Chondrocyte (in vitro differentiated cells): ENCODE measurements at places on chromosomes 16 and 17. TPM values are rescaled to one million over a fixed set of nuclear protein-coding genes. Genes with fewer than 3 reads are reported as not detected.

DNA sequence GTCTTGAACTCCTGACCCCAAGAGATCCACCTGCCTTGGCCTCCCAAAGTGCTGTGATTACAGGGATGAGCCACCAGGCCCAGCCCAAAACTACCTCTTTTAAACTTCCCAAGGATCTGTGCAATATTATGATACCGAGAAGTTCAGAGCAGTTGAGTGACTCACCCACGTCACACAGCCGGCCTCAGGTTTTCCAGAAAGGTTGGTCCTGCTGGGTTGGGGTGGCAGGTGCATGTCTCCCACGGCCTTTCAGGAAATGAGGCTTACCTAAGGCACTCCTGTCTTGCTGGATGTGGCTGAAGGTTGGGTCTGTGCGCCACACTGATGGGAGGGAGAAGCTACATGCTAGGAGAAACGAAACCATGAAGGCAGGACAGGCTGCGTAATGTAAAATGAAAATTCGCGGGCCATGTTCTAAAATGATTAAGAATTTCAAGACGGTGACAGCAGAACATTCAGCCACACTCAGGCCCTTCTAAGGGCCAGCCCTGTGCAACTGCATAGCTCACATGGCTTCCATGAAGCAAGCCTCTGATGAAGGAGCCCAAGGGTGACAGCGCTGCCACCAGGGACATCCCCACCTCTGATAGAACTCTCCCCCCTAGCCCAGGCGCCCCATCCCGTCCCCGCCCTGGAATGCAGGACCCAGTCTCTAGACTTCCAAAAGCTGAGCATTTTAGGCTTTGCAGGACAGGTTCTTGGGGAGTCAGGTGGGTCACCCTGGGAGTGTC lies 6.6 kb upstream of the GLIS2 start:
- H3K27me3 ChIP-seq, result no peaks in the 10 kb centered on the region
- H3K27ac ChIP-seq, result peak overlapping the region; percentile 77
- H3K36me3 ChIP-seq, result no peaks in the 10 kb centered on the region
- H3K4me3 ChIP-seq, result no peak overlapping the region
- H3K4me1 ChIP-seq, result peaks cover 27% of the 10 kb centered on the region

DNA sequence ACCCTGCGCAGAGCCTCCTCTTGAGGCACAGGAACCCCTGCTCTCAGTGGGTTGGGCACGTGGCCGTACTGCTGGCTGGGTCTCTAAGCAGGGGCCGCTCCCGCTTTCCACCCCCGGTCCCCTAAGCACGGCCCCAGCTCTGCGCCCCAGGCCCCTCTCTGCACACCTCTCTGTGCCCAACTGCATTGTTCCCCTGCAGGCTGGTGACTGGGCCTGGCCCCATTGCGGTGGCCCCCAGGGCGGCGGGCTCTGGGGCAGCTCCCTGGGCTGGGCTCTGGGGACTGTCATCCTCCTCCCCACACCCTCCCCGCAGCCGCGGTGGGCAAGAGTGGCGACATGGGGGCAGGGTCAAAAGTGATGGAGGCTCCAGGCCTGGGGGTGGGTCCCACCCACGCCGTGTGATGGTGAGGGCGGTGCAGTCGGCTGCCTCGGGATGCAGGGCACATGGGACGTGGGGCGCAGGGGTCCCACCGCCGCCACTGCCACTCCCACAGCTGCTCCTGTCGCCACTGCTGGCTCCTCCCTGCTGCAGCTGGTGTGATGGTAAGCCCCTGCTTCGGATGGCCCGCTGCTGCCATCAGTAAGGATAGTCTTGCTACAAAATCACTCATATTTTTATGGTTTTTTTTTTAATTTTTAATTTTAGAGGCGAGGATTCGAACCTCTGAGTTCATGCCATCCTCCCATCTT lies 15.2 kb upstream of the ITGB3 start:
- H3K27ac ChIP-seq, result no peak overlapping the region
- no peak for DNase-seq
- no peaks in the 10 kb centered on the region for H3K36me3 ChIP-seq
- H3K27me3 ChIP-seq, result no peaks in the 10 kb centered on the region

- H3K36me3 ChIP-seq, result no peaks in the 10 kb centered on the region
- no peak for DNase-seq
- H3K27ac ChIP-seq, result no peak overlapping the region
- peaks cover 11% of the 10 kb centered on the region for H3K27me3 ChIP-seq
- H3K4me1 ChIP-seq, result no peaks in the 10 kb centered on the region
These were observed 37.4 kb upstream of the TMC5 start for GRCh38 chr16:19380328-19380727.

GRCh38 chr16:2919511-2920255 lies 8.0 kb downstream of the FLYWCH1 start:
- no peak for DNase-seq
- peaks cover 14% of the 10 kb centered on the region for H3K36me3 ChIP-seq
- peaks cover 17% of the 10 kb centered on the region for H3K4me1 ChIP-seq
- no peaks in the 10 kb centered on the region for H3K27me3 ChIP-seq
- peak overlapping the region; percentile 83 for H3K27ac ChIP-seq

The NHLRC4 gene
- total RNA-seq, result not detected in 3 replicates

- H3K27me3 ChIP-seq, result no peaks in the 10 kb centered on the region
- H3K36me3 ChIP-seq, result no peaks in the 10 kb centered on the region
- no peak overlapping the region for H3K27ac ChIP-seq
- DNase-seq, result no peak
These were observed 938.9 kb downstream of the CDH11 start for GRCh38 chr16:64182985-64183384.
